ENCODE measurements at places on chromosomes 4 and X. TPM values are rescaled to one million over a fixed set of nuclear protein-coding genes. Genes with fewer than 3 reads are reported as not detected.

DNA sequence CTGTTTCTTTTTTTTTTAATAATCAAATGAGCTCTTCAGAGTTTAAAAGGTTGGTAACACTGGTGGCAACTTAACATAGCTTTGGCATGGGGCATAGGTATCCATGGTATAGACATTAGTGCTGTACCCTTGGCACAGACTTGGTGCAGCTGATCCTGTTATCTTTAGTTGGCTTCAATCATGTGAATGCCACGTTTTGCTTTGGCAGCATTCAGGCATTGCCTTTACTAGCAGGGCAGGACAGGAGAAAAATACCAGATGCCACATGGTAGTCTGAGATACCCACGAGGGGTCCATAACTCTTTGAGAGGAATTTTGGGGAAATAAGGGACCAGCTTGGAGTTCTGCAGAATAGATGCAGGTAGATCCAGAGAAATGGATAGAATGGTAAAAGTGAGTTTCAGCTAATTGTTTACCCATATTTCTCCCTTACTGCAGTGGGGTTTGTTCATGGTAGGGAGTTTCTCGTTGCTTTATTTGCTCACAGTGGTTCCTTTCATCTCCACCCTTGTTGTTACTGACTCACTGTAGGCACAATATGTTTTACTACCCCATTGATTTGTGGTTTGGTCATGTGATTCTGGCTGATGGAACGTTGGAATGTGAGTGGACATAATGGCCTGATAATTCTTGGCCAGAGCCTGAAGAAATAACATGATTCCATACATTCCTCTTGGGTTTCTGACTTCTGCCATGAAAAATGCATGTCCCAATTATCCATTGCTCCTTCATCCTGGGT is 342.7 kb downstream of the GLUD2 start:
- DNase-seq, result no peak

DNA sequence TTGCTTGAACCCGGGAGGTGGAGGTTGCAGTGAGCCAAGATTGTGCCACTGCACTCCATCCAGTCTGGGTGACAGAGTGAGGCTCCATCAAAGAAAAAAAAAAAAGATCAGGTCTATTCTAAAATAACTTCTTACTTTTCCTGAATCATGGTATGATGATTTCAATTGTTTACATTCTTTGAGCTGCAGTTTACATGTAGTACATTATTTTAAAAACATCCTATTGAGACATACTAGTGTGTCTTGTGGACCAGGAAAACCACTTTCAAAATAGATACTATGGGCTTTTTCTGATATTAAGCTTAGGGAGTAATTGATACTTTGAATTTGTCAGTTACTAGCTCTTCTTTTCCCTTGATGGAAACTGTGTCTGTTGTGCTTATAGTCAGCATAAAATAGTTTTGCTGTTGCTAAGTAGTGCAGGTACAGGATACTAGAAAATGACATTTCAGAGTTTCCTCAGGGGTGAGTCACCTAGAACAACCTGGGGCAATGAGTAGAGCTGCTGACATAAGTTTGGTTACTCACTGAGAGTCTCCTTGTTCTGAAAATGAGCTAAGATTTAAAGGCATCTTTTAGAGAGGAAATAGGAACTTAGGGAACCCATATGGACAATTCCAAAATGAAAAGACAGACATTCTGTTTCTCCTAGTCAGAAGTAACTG is 53.2 kb upstream of the C4orf54 start:
- DNase-seq, result no peak

DNA sequence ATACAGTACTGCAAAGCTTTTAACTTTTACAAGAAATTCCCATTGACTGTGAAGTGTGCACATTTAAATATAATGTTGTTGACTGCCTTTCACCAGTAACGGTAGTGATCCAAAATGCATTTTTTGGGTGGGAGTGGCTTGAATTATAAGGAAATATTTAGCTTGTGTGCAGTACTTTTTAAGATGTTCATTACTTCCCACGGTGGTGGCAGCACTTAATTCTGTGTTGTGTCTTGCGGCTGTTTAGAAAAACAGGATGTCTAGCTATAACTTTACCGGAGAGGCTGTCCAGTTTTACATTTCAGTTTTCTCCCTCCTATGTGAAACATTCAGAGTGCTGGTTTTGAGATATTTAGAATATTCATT is 1.7 kb downstream of the TMEM131L start:
- no peak for DNase-seq

DNA sequence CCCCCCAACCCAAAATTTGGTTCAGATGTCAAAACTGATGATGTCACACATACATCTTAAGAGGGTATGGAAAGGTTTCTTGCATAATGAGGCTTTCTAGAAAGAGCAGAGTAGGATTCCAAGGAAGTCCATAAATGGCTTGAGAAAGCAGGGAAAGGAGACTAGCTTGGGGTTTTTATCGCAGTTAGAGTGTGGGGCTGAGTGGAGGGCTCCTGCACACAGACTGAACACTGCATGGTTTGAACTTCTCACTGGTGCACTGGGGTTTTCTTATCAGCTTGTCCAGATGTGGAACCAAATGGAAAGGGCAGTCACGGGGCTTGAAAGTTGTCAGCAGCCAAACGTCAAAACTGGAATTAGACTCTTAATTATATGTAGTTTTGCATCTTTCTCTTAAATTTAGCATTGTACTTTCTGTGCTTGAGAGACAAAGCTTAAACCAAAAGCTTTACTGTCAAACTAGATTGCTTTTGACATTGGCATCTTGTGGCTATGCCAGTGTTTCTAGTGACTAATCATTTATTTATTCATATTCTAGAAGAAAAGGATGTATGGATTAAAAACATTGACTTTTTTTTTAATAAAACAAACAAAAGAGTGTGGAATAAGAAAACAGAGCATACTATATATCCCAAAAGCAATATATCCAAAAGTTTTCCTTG is 78.3 kb upstream of the STIM2 start:
- DNase-seq, result no peak

GRCh38 chr4:121428721-121429120 is 47.9 kb upstream of the QRFPR start:
- DNase-seq, result no peak

GRCh38 chr4:79996851-79997250 is 76.2 kb downstream of the ANTXR2 start:
- DNase-seq, result no peak

- DNase-seq, result no peak
These were observed 32.0 kb downstream of the LAS1L start for GRCh38 chrX:65502618-65503017.

DNA sequence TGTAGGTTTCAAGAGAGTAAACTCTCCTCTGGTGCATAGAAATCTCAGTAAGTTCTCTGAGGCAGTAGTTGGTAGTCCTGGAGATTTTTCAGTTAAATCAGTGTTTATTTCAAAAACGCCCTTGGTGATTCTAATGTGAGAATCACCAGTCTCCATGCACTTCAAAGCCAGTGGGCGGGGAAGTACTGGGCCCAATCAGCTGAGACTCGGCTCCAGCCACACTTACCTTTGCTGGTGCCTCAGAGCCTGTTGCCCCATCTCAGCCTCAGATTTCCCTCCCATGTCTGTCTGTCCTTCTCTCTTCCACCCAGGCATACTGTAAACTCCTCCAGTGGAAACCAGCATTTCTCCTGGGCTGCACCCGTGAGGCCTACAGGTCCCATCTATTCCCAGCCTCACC is 7.4 kb upstream of the MGST2 start:
- no peak for DNase-seq

DNA sequence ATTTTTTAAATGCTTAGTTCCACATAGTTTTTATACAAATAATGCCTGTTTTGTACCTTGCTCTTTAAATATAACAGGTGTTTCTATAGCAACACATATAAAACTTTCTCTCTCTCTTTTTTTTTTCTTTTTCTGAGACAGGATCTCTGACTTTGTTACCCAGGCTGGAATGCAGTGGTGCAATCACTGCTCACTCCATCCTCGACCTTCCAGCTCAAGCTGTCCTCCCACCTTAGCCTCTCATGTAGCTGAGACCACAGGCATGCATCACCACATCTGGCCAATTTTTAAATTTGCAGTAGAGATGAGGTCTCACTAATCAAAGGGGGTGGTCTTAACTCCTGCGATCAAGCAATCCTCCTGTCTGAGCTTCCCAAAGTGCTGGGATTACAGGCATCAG is 18.3 kb upstream of the SULT1E1 start:
- no peak for DNase-seq

DNA sequence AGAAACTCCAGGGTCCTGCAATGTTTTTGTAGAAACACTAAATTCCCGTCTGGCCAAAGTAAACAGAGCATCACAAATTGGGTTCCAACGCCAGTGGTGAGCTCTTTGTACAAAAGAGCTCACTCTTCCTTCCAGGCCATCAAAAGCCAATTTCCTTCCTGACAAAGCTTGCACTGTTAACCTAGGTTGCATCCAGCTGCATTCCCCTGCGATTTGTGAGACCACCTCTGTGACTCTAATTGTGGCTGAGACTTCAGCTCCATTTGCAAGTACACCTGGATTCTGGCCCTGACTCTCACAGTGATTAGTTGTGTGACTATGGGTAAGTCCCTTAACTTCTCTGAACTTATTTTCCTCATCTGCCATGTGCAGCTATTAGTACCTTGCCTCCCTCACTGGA is 212.5 kb upstream of the CXorf66 start:
- DNase-seq, result no peak

GRCh38 chr4:113673450-113673849 is 88.1 kb downstream of the CAMK2D start:
- DNase-seq, result no peak

GRCh38 chr4:166724369-166724768 is 509.9 kb downstream of the SPOCK3 start:
- no peak for DNase-seq

GRCh38 chr4:58566260-58566659 is 1456.1 kb upstream of the IGFBP7 start:
- DNase-seq, result no peak

- DNase-seq, result no peak
These were observed 2.6 kb upstream of the STK32B start for GRCh38 chr4:5048721-5049120.

- DNase-seq, result no peak
These were observed 223.6 kb downstream of the MGST2 start for GRCh38 chr4:139889264-139889663.

DNA sequence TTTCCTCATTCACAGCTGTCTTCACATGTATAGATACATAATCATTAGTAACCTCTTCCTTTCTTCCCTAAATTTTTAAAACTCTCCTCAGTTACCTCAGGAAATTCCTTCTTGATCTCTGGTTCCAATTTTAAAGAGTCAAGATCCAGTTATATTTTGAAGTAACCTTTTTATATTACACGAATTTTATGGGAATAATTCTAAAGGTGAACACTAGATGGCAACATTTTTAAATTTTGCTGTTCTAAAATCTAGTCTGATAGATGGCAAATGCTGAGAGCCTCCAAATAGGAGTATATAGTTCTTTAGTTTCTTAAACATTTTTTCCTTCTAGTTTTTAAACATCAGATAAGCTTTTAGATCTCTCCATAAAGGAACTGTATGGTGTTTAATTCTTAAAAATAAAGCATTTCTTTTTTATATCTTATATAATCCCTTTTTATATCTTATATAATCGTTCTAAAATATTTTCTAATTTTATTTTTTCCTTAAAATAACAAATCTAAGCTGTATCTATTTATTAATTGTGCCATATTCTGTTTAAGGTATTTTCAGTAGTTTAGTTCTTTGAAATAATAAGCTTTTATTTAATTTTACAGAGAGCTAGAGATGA is 37.9 kb upstream of the PAPSS1 start:
- DNase-seq, result no peak

- no peak for DNase-seq
These were observed 41.7 kb downstream of the PRPS1 start for GRCh38 chrX:107669885-107670628.

DNA sequence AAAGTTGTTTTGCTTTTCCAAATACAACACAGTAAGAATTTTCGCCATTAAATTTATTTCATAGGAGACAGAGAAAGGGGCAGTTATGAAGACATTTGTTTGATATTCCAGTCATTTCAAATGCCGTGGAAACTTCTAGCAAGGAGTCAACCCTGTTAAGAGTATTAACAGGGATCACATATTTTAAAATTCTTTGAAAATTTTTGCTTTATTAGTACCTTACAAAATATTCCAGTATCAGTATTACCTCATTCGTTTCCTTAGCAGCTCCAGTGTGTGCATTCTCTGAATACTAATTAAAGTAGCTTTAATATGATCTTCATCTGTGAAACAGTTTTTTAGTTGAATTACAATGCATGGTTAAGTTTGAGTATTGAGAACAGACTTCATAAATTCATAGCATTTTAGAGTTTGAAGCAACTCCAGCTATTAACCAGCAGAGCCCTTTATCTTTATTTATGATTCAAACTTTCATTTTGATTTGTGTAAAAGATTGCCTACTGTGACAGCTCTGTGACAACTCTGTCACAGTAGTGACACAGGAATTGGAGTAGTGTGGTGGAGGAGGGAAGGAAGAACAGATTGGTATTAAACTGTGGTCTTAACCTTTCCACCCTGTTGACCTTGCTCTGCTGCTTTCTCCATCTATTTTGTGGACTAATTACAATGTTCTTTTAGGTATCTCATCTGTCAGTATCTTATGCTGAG is 86.3 kb downstream of the PDLIM5 start:
- DNase-seq, result no peak

DNA sequence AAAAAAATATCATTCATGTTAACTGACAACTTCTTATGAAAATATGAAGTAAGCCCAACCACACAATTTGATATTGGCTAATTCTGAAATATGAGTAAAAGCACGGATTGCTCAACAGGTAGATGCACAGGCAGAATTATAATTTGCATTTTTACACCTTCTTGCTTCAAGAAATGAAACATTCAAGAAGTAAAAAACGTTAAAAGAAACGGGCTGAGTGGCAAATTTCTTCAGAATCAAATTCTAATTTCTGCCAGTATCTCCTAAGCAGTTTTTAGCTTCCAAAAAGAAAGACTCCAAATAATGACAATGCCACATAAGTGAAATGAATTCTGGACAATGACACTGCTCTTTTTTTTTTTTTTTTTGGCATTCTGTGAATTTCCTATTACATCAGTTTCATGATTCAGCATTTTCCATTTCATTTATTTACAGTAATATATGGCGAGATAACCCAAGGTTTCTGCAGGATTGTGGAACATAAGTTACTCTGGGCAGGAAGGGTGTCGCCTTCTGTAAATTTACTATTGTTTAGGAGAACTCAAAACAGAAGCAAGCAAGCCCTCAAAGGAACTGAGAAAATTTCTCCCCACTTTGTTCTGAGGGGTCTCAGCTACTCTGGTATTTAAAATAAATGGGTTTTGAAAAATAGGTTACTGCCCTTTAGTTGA is 1.4 kb downstream of the SEL1L3 start:
- DNase-seq, result no peak

GRCh38 chr4:188930822-188931221 is 791.6 kb downstream of the TRIML1 start:
- no peak for DNase-seq

The CT45A2 gene
- not detected for total RNA-seq

The PNCK gene
- 27.5 TPM for total RNA-seq

The RBMX2 gene
- total RNA-seq, result 28.2 TPM

The HADH gene
- 10.1 TPM for total RNA-seq

The SULT1E1 gene
- total RNA-seq, result 8.4 TPM

The FGFR3 gene
- 14.7 TPM for total RNA-seq

The CXCL8 gene
- 5.1 TPM for total RNA-seq

The ADGRL3 gene
- 306 TPM for total RNA-seq

The SHROOM4 gene
- 1.7 TPM for total RNA-seq

The DMP1 gene
- 0.16 TPM for total RNA-seq

The CCDC110 gene
- total RNA-seq, result 1.7 TPM

The TASL gene
- 1.4 TPM for total RNA-seq

Data from occipital lobe (tissue), 3 donors.